ENCODE measurements at places on chromosomes 7 and 10. TPM values are rescaled to one million over a fixed set of nuclear protein-coding genes. Genes with fewer than 3 reads are reported as not detected.

Gene NFE2L3
- total RNA-seq, result 5.4 TPM

Gene SLC18A3
- total RNA-seq, result not detected

Gene FAM25G
- not detected for total RNA-seq

Gene TRPV5
- total RNA-seq, result not detected

Gene CYP2E1
- total RNA-seq, result 0.50 TPM

Gene TMEM236
- 0.17 TPM for total RNA-seq

Gene CHST15
- 7.9 TPM for total RNA-seq

Gene SNX13
- total RNA-seq, result 37.5 TPM

Gene HMX2
- not detected for total RNA-seq

Gene ZNF239
- 6.2 TPM for total RNA-seq
